ENCODE measurements at places on chromosomes 16 and 17. TPM values are rescaled to one million over a fixed set of nuclear protein-coding genes. Genes with fewer than 3 reads are reported as not detected.

DNA sequence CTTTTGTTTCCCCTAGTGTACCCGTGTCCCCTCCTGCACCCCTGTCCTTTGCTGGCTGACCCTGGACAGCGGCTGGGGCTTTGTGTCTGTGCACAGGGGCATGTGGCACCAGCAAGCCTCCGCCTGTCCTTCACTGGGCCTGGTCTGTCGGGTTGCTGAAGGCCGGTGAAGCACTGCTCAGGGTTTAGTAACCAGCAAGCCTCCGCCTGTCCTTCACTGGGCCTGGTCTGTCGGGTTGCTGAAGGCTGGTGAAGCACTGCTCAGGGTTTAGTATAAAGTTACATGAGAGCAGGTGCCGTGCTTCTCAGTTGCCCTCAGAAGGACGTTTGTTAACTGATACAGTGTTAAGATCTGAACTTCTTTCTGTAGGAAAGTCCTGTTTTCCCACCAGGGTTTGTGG lies 33.8 kb downstream of the DEF8 start:
- ATAC-seq: no peak

DNA sequence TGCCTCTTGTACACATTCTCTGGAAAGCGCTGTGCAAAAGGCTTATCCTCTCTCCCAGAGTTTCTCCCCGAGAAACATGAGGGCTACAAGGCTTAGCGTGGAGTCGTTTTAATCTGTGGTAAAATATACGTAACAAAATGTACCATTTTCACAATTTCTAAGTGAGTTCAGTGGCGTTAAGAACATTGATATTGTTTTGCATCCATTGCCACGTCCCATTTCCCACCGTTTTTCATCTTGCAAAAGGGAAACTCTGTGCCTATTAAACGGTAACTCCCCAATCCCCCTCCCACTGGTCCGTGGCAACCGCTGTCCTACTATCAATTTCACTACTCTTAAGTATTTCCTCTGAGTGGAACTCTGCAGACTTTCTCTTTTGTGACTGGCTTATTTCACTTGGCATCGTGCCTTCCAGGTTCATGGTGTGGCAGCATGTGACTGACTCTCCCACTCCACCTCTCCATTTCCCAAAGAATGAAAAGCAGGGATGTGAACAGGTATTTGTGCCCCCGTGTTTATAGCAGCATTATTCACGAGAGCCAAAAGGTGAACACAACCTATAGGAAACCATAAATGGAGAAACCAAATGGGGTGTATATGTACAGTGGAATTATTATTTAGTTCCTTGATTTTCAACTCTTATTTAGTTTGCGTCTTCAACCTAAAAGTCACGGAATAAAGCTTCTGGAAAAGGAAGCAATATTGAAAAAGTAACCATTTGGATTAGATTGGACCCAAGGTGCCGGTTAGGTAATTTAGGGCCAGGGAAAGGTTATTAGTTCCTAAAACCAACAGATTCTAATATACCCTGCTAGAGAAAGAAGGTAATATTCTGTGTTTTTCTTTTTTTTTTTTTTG lies 1.1 kb upstream of the USP32 start:
- ATAC-seq: no peak

DNA sequence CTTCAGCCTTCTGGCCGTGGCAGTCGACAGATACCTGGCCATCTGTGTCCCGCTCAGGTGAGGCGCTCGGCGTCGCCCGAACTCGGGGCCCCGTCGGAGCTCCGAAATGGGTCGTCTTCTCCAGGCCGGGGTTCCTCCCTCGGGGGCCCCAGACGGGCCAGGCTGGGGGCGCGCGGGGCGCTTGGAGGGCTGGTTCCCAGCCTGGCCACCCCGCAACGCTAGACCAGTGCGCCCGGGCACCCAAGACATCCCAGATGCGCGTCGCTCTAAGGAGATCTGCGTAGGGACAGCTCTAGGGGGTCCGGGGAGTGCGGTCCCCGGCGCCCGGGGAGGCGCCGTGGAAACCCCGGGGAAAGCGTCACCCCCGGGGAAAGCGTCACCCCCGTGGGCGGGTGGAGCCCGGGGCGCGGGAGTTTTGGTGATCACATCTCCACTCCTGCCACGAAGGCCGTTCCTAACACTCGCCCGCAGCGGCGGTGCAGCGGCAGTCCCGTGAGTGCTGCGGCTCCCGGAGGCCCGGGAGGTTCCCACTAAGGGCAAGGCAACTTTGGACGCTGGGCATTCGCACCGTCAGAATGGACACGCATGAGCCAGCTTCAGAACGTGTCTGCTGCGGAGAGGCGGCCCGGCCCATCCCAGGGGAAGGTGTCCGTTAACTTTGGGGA lies 729 bp downstream of the ADORA2B start:
- peak; percentile 23 for ATAC-seq

SDK2 gene
- 3.8 TPM for total RNA-seq

ZFP3 gene
- total RNA-seq: 0.41 TPM

- ATAC-seq: no peak
These were observed 96.5 kb upstream of the ERCC4 start for GRCh38 chr16:13823501-13823900.

GRCh38 chr16:11495066-11495407 lies 91.7 kb downstream of the LITAF start:
- no peak for ATAC-seq

Measured in motor neuron (in vitro differentiated cells).